ENCODE measurements at places on chromosomes 13 and 19. TPM values are rescaled to one million over a fixed set of nuclear protein-coding genes. Genes with fewer than 3 reads are reported as not detected.
A peak's percentile ranks its signal among the peaks of the same experiment; 100 is the strongest.

Gene IRF3
- 62.5 TPM for total RNA-seq

DNA sequence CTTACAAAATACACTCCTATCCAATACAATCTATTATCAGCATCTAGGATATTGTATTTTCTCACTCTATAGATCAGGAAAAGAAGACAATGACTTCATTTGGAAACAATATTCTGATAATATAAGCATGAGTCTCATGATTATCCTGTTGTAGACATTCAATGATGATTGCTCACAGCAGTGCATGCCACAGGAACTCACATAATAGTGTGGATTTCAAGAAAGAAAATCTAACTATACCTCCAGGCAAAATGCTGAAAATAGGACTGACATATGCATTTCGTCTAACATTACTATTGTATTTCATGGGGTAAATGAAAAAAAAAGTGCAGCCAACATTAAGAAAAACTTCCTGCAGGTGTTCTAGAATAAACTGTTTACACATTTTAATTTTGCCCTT lies 122.6 kb downstream of the POSTN start:
- no peak for DNase-seq
- H3K27me3 ChIP-seq = no peaks in the 10 kb centered on the region
- H3K4me1 ChIP-seq = no peaks in the 10 kb centered on the region
- H3K4me3 ChIP-seq = no peak overlapping the region
- H3K36me3 ChIP-seq = no peaks in the 10 kb centered on the region

DNA sequence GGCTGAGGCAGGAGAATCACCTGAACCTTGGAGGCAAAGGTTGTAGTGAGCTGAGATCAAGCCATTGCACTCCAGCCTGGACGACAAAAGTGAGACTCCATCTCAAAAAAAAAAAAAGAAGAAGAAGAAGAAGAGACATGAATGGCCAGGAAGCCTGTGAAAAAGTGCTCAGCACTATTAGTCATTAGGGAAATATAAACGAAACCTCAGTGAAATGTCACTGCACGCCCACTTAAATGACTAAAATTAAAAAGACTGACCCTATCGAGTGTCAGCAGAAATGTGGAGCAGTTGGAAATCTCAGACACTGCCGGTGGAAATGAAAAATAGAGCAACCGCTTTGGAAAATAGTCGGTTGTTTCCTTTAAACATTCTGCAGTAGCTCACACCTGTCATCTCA lies 5.5 kb upstream of the TYROBP start:
- H3K4me1 ChIP-seq = no peaks in the 10 kb centered on the region
- no peaks in the 10 kb centered on the region for H3K27me3 ChIP-seq
- no peak overlapping the region for H3K27ac ChIP-seq

- no peaks in the 10 kb centered on the region for H3K36me3 ChIP-seq
- no peak overlapping the region for H3K4me3 ChIP-seq
- H3K27me3 ChIP-seq = no peaks in the 10 kb centered on the region
- H3K27ac ChIP-seq = no peak overlapping the region
Measured at GRCh38 chr13:55359067-55359466, 1781.7 kb upstream of the PRR20A start.

DNA sequence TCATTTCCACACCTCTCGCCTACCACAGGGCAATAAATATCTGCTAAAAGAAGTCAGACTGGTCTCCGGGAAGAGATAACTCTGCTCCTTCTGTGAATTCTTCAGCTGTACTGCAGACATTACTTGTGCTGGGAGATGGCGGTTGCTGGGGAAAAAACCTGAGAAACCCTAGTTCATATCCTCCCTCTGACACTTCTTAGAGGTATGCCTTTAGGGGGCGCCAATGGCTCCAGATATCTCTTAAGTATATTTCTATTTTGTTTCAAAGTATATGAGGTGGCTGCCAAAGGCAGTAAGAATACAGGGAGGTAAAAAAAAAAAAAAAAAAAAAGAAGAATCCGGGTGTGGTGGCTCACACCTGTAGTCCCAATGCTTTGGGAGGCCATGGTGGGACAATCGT lies 175.2 kb downstream of the PAN3 start:
- no peaks in the 10 kb centered on the region for H3K27me3 ChIP-seq
- H3K4me1 ChIP-seq = no peaks in the 10 kb centered on the region
- no peaks in the 10 kb centered on the region for H3K36me3 ChIP-seq
- H3K27ac ChIP-seq = no peak overlapping the region
- no peak for DNase-seq
- H3K4me3 ChIP-seq = no peak overlapping the region

GRCh38 chr19:40605216-40605971 lies 4.2 kb downstream of the LTBP4 start:
- peak overlapping the region; percentile 74 for H3K27ac ChIP-seq
- H3K4me1 ChIP-seq = peaks cover 49% of the 10 kb centered on the region
- H3K4me3 ChIP-seq = peak overlapping the region; percentile 2
- no peaks in the 10 kb centered on the region for H3K27me3 ChIP-seq
- DNase-seq = peak; percentile 86

DNA sequence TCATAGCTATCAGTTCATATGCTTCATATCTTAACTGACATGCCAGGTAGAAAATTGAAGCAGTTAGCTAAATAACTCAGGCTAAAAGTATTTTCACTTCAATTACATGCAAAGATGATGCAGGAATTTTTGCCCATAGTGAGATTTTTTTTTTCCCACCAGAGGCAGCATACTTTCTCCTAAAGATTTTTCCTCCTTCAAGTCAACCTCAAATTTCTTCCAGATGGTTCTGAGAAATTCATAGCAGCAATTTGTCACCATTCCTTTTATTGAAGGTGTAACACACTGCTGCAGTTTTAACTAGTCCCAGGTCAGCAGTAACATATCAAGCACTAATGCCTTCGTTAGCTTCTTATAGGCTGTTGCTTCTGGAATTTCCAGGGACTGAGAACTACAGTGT lies 141.9 kb downstream of the SUCLA2 start:
- H3K27ac ChIP-seq = no peak overlapping the region
- H3K27me3 ChIP-seq = no peaks in the 10 kb centered on the region
- H3K4me1 ChIP-seq = no peaks in the 10 kb centered on the region
- no peaks in the 10 kb centered on the region for H3K36me3 ChIP-seq
- H3K4me3 ChIP-seq = no peak overlapping the region
- no peak for DNase-seq

GRCh38 chr19:47695533-47696262 lies 17.5 kb upstream of the EHD2 start:
- no peak overlapping the region for H3K27ac ChIP-seq
- no peaks in the 10 kb centered on the region for H3K27me3 ChIP-seq
